ENCODE measurements at places on chromosomes 7 and 10. TPM values are rescaled to one million over a fixed set of nuclear protein-coding genes. Genes with fewer than 3 reads are reported as not detected.

The HABP2 gene
- not detected for total RNA-seq

The SAMD9L gene
- 6.7 TPM for total RNA-seq

The OR6V1 gene
- total RNA-seq: not detected

The SPDYE8 gene
- not detected for total RNA-seq

The ACSM6 gene
- not detected for total RNA-seq

The PRSS2 gene
- not detected for total RNA-seq

The SCRN1 gene
- 49.7 TPM for total RNA-seq

The OR13A1 gene
- not detected for total RNA-seq

The HOXA7 gene
- 2.3 TPM for total RNA-seq

The GDF10 gene
- total RNA-seq: not detected

The SOSTDC1 gene
- 40.0 TPM for total RNA-seq

The IL2RA gene
- not detected for total RNA-seq

The PIK3AP1 gene
- 0.50 TPM for total RNA-seq

The C10orf105 gene
- not detected for total RNA-seq

The CLCN1 gene
- under 0.01 TPM for total RNA-seq

The TMEM26 gene
- not detected for total RNA-seq

The NANOS1 gene
- 2.3 TPM for total RNA-seq

The KLF14 gene
- total RNA-seq: not detected

The FZD8 gene
- total RNA-seq: 21.2 TPM

The ODAD2 gene
- total RNA-seq: 1.5 TPM

The TSPAN13 gene
- 7.5 TPM for total RNA-seq

The HGF gene
- not detected for total RNA-seq

The CPA2 gene
- 0.38 TPM for total RNA-seq

The NPY4R2 gene
- not detected for total RNA-seq

The COA1 gene
- total RNA-seq: 51.6 TPM

The UBTD1 gene
- total RNA-seq: 17.4 TPM

The IRF5 gene
- total RNA-seq: 12.7 TPM

The MMRN2 gene
- 11.5 TPM for total RNA-seq

The SHH gene
- total RNA-seq: not detected

The EMX2 gene
- total RNA-seq: not detected

The MBLAC1 gene
- total RNA-seq: 1.2 TPM

The SAP25 gene
- total RNA-seq: 2.0 TPM

The ACTR3C gene
- 8.3 TPM for total RNA-seq

The PUS7 gene
- total RNA-seq: 23.9 TPM

Data from mammary epithelial cell (primary cell).